SK-MEL-5 (cell line): ENCODE measurements at places on chromosomes 12 and 14.

DNA sequence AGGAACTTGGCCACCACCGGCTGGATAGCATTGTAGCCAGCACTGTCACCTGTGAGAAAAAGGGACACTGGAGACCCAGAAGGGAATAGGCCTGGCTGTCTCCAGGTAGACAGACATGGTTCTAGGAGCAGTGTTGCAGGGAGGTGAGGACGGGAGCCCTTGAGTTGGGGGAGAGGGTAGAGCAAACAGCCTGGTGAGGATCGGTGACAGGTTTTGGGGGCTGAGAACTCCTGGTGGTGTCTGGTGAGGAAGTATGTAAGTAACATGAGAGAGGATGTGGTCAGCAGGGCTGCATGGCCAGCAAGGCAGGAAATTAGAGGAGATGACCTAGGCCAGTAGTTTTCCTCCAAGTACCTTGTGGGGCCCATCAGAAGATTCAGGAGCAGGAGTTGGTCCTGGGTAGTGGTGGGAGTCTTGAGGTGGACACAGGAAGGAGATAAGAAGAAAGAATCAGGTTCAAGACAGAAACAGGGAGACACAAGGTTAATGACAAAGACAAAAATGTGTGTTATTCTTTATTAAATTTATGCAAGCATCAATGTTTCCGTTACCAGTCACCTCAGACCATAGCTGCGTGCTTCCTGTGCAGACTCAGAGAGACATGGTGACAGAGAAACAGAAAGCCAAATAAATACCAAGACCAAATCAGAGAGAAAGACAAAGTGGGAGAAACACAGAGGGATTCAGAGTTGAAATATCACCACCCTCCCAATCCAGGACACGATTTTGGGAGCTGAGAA lies at the start of gene ARHGAP9:
Gene ARHGAP9, minus strand, starts transcription at position 491 of the 740 bp plus-strand sequence. Its CDS starts 460 bp downstream, at position 31.
- DNase-seq = no peak

GRCh38 chr14:34770901-34771300 lies 56.5 kb upstream of the CFL2 start:
- no peak for DNase-seq

DNA sequence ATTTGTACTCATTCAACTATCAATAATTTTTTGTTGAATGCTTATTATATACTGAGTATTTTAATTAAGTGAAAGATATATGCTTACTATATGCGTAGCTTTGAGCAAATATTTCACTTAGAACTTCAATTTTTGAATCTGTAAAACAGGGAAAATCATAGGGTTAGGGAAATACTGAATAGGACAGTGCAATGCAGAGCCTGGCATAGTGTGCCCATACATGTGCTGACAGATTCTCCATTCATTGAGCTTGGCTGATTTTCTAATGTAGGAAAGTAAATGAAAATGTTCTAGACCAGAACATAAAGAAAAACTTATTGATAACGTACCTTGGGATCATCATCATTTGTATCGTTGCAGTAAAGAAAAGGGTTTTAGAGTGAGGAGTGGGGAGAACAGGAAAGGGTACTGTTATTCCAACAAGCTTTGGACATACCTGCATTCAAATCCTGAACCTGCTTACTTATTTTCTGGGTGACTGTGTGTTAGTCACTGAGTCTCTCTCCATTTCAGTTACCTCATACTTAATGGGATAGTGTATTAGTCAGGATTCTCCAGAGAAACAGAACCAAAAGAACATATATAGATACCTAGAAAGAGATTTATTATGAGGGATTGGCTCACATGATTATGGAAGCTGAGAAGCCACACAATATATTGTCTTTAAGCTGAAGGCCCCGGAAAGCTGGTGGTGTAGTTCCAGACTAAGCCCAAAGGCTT lies 436.4 kb downstream of the ADAMTS20 start:
- DNase-seq = no peak

DNA sequence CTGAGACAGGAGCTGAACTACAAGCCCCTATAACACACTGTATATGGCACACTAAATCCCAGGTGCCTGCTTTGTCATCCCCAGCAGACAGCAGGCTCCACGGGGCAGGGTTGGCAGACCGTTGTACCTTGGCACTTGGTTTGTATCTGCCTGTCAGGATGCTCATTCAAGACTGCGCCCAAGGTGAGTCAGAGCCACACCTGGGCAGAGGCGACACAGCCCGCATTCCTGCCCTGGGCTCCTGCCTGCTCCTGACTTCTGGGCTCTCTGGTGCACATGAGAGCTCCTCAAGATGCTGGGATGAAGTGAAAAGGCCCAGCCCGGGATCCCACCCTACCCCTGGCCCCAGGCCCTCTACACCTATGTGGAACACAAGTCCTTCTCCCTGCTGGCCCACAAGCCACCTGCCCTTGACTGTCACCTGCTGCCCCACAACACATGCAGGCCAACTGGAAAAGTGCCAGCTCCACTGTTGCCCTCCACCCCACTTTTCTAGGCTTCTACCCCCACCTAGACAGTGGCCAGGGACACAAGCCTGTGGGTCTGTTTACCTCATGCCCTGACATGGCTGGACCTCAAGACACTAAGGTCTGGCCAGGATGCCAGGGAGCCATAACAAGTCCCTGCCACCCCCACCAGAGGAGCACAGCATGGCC lies 30.8 kb upstream of the PNMA1 start:
- no peak for DNase-seq

DNA sequence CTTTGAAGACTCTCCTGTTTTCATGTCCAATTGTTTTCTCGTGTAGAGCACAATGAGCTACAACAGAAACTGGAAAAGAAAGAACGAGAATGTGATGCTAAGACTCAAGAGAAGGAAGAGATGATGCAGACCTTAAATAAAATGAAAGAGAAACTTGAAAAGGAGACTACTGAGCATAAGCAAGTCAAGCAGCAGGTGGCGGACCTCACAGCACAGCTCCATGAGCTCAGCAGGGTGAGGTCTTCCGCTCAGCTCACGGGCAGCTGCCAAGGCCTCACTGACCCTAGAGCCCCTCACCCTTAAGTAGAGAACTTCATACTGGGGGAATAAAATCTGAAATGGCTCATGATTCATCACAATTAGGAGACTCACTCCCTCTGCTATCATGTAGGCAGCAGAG lies 134.7 kb downstream of the GPR135 start:
- DNase-seq = no peak

- DNase-seq = no peak
These were observed 21.4 kb downstream of the CKB start for GRCh38 chr14:103501041-103501870.

- DNase-seq = no peak
These were observed 77.4 kb upstream of the SLC8A3 start for GRCh38 chr14:70266157-70266556.

- no peak for DNase-seq
These were observed 953 bp downstream of the MAPK1IP1L start for GRCh38 chr14:55052269-55052930.

- no peak for DNase-seq
These were observed 88.8 kb downstream of the TMX1 start for GRCh38 chr14:51328772-51329353.

DNA sequence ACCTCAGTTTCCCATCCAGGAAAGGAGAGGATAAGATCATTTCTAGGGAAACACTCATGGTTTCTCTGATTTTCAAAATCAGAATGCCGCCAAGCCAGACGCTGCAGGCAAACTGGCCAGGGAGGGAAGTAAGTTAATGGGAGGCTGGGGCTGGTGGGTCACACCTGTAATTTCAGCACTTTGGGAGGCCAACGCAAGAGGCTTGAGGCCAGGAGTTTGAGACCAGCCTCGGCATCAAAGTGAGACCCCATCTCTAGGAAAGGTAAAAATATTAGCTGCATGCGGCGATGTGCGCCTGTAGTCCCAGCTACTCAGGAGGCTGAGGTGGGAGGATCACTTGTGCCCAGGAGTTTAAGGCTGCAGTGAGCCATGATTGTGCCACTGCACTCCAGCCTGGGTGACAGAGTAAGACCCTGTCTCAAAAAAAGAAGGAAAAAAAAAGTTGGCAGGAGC lies 587 bp downstream of the SELPLG start:
- DNase-seq = no peak

DNA sequence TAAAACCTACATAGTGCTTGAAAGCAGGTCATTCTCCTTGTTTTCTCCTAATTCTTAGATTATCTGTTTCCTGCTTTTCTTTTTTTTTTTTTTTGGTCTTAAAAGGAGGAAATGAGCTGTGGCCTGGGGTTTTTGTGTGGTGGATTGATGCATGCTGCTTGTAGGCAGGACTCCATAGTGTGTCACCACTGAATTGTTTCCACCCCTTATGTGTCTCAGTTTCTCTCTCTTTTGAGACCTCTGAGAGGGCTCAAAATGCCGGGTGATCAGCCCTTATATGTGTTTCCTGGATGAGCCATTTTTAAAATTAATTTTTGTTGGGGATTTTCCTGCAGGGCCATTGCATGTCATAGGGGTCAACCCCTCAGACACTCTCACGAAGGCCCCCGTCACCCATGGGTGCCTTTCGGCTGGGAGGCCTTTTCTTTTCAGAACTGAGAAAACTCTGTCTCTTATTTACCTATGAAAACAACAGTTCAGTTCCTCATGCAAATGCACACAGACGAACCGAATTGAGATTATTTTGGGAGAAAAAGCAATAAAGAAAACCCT lies 32.0 kb upstream of the LRRK2 start:
- no peak for DNase-seq

DNA sequence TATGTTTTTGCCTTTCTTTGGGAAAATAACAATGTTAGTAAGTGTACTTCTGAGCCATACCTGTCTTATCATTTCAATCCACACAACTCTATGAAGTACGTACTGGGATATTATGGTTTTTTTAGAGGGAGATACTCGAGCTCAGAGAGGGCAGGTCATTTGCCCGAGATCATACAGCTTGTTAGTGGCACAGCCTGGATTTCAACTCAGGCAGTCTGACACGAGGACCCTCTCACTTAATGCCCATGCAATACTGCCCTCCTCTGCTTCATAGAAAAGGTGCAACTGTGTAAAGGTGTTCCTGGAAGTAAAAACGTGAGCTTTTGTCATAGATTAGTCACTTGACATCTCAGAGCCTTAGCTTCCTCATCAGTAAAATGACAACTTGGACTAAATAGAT lies 128.0 kb downstream of the NDUFA12 start:
- DNase-seq = peak; percentile 16

DNA sequence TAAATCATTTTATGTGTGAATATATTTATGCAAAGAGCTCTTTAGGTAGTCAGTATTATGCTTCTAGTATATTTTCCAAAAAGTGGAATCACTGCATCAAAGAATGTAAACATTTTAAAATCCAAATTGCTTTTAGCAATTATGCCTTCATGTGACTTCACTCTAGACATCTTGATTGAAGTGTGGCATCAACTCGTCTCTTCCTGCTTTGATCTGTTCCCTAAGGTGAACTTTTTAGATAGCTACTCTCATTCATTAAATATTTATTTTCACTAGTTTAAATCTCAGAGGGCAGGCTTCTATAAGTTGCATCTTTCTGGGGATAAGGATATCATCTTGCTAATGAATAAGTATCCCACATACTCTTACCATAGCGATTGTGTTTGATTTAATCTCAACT lies 39.2 kb downstream of the DHRS2 start:
- no peak for DNase-seq
